NCI-H1436 treated with DMSO at 0.1 percent for 48 hours (cell line): ENCODE measurements at places on chromosomes 16 and 17.

GRCh38 chr17:41140360-41141131, at the start of gene KRTAP4-6:
Gene KRTAP4-6, minus strand, starts transcription at chr17:41140544. Its CDS starts 57 bp downstream, at chr17:41140487.
- DNase-seq, result no peak

DNA sequence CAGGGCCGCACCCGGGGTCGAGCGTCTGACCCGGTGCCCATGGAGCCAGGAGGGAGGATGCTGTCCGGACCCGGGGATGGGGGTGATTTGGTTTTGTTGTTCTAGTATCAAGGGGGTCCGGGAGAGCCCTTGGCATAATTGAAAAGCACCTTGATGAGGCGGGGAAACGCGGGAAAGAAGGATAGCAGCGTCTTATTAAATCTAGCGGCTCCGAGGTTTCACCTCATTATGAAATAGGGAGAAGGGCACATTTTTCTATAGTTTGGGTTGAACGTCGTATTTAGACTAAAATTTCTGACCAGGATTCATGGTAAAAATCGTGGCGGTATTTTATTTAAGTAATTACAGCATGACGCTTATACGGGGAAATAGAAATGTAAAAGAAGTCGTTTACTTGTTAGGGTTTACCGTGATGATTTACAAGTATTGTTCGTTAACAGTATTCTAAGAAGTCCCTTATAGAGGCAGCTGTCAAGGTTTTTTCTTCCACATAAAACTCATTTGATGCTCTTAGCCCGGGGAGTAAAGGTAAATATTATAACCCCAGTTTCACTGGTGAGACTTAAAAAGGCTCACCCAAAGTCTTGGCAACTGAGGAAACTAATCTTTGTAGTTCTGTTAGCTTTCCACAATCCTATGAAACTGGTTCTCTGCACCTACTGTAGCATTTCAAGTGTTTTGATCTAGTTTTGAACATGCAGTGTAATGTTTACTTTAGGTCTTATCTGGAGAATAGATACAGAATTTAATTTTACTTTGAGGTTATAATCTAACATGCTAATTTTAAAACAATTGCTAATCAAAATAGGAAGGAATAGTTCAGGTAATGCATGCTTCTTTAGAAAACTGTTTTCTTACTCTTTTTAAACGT, 756 bp downstream of the LUC7L3 start:
- no peak for DNase-seq

DNA sequence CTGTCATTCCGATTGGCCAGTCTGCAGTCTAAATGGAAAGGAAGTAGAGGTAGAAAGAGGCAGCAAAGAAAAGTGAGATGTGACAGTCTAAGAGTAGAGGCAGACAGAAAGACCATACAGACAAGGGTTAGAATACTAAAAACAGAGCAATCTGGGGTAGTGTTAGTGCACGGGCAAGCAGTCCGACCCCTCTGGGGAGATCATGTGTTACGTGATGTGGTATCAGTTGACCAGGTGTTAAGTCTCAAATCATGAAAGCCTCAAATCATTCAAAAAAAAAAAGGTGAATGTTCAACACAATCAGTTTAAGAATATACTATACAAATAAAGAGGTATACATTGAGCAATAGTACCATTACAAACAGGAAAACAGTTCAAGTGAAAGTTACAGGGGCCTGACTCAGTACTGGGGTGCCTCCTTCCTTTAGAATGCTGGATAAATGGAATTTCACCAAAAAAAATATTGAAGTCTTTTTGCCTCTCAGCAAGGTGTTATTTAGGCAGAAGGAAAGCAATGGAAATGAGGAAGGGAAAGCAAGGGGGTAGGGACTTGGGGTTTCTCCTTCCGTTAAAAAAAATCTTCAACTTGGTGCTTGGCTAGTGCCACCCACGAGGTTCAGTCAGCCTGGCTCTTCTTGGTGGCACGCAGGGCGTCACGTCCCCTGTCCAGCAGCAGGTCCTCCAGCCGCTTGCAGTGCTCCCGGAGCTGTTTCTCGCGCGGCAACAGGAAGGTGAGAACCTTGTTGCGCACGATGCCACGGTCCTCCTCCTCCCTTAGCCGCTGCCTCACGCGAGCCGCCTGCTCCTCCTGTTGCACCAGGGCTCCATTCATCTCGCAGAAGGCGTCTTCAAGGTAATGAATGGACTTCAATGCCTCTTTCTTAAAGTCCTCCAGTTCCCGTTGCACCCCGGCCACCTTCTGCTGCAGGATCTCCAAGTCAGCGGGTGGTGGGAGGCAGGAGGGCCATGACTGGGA, 616 bp downstream of the CCDC182 start:
- DNase-seq, result no peak

GRCh38 chr16:66856801-66857200, 12.6 kb downstream of the CA7 start:
- no peak for DNase-seq

DNA sequence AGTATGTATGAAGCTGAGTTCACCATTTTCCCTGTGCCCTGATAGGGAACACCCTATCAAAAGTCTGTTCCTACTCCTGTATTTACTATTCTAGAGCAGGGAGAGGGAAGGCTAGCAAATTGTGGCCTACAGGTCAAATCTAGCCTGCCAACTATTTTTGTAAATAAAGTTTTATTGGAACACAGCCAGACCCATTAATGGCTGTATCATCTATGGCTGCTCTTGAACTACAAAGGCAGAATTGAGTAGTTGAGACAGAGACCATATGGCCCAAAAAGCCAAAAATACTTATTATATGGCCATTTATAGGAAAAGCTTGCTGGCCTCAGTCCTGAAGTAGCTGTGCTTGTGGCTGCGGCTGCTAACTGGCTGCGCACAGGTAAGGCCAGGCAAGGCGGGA, 4.3 kb upstream of the ALDOC start:
- no peak for DNase-seq

DNA sequence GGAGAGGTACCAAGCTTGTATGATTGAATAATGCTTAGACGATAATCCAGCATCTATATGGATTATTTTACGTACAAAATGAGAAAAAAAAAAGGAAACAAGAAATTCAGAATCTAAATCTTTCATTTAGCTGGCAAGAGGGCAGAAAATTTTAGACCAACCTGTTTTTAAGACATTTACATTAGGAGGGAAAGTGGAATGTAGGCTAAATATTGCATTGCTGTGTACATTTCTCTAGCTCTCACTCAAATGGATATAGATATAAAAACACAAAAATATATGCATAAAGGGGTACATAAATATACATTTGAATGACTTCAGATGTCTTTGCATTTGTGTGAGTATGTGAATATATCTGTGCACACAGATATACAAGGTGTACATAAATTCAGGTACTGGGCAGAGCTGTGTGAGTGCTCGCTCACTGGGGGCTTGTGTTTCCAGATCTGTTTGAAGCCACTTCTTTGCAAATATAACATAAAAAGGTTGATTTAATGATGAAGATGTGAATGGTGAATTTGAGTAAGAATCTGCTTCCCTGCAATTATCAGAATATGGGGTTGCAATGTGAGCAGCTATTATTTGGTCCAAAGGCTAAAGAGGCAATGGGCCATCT, 14.2 kb upstream of the ZFHX3 start:
- no peak for DNase-seq

DNA sequence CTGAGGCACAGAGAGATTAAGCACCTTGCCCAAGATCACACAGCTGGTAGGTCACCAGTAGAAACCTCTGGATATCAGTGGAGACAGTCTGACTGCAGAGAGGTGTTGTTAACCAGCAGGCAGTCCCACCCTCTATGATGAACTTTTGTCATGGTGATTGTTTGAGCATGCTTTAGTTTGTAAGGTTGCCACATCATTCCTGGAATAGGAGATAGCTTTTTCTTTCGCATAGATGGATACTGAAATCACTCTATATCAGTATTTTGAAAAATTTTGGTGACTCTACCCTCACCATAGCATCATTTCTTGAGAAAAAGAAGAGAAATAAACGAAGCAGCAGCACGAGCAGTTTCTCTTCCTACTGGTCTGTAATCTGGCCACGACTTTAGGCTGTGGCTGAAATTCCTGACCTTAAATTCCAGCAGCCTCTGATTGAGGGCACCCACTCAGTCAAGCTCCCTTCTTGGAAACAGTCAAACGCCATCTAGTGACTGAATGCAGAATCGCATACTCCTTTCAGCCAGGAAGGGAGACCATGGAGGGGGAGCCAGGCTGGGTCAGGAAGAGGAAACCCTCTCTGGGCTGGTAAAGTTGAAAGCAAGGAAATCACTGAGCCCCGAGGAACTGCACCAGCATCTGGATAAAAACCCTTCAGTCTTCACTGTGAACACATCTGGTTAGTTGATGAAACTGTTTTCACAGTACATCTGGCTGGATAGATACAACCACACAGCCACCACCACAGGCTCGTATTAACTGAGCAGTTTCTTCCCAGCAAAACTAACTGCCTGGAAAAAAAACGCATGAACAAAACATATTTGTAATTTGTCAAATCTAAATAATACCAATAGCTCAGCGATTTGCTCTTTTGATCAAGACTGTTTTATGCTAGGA, 108.5 kb upstream of the XYLT1 start:
- DNase-seq, result no peak

GRCh38 chr16:71780521-71781089, 28.0 kb downstream of the AP1G1 start:
- no peak for DNase-seq

GRCh38 chr17:36972186-36972700, 23.5 kb downstream of the AATF start:
- DNase-seq, result no peak

DNA sequence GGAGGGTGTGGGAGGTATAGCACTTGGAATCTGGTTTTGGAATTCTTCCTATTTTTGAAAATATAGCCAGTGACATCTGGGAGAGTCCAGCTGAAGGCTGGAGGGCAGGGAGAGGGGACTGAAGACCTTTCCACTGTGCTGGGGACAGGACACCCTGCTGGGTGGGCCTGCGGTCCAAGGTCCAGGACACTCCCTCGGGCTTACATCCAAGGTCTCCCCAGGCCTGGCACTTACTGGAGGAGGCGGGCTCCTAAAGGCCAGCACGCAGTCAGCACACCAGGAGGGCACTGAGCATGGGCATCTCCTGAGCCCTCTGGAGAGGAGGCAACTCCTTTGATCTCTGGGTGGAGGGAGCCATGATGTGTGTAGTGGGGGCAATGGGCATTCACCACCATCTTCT, 35.5 kb upstream of the ETV4 start:
- DNase-seq, result no peak

DNA sequence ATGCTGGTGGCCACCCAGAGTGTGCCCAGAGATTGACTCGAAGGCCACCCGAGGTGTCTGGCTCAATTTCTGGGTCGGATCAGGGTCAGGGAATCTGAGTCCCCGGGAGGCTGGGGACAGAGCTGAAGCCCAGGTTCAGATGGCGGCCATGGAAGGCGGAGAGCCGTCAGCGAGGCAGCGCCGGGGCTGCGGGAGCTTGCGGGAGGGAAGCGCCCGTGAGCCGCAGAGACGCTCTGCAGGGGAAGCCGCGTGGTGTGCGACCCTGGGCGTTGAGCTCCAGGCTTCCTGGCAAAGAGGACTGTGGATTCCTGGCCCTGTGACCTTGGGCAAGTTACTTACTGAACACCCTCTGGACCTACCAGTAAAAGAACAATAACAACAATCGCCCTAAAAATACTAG, 518 bp upstream of the SPATA22 start:
- no peak for DNase-seq
